Karpas-422 (cell line): ENCODE measurements at places on chromosomes 5 and 9. TPM values are rescaled to one million over a fixed set of nuclear protein-coding genes. Genes with fewer than 3 reads are reported as not detected.

The C9orf153 gene
- 2.9 TPM in 1 of 2 replicates, not detected in the other for total RNA-seq

The ORM2 gene
- total RNA-seq: not detected in 2 replicates

- no peaks in the 10 kb centered on the region for H3K27me3 ChIP-seq
- H3K4me1 ChIP-seq: no peaks in the 10 kb centered on the region
- no peak overlapping the region for H3K4me3 ChIP-seq
- H3K27ac ChIP-seq: no peak overlapping the region
- no peak for DNase-seq
- H3K36me3 ChIP-seq: no peaks in the 10 kb centered on the region
These were observed 304.1 kb downstream of the ARRDC3 start for GRCh38 chr5:91079037-91079436.

DNA sequence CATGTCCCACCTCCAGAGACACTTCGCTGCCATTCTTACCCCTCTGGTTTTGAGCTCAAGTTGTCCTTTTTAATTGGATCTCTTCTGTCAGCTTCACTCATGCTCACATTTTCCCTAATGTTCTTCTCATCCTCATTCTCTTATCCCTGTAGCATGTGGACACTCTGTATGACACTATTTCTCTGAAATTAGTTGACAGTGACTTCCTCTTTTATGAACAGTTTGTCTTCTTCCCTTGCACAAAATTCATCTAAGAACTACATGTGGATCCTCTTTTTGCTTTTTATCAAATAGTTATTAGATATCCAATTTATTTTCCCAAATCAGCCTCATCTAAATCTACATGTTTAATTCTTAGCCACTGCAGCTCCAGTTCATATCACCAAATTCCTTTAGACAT lies 676.2 kb downstream of the MAT2B start:
- H3K4me3 ChIP-seq: no peak overlapping the region
- no peak overlapping the region for H3K27ac ChIP-seq
- H3K4me1 ChIP-seq: no peaks in the 10 kb centered on the region
- DNase-seq: no peak

GRCh38 chr5:139698490-139699146 lies 50.5 kb downstream of the CXXC5 start:
- no peak overlapping the region for H3K4me3 ChIP-seq
- peaks cover 8% of the 10 kb centered on the region for H3K4me1 ChIP-seq
- no peak overlapping the region for H3K27ac ChIP-seq
